ENCODE measurements at places on chromosomes 1 and 21.

DNA sequence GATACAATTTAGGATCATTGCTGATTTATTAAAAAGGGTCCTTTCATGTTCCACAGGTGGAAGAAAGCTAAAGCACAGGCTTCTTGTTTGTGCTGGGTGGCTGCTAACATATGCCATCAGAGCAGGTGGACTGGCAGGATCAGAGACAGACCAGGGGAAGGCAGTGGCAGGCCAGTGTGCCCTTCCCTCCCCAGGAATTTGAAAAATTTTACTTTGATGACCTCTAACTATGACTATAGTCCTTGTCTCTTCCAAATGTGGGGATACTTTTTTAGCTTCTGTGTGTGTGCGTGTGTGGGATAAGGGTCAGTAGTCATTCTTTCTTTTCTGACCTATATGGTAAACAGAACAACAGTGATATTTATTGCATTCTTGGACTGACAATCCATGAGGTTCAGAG is 49.9 kb downstream of the LHX9 start:
- DNase-seq: no peak

DNA sequence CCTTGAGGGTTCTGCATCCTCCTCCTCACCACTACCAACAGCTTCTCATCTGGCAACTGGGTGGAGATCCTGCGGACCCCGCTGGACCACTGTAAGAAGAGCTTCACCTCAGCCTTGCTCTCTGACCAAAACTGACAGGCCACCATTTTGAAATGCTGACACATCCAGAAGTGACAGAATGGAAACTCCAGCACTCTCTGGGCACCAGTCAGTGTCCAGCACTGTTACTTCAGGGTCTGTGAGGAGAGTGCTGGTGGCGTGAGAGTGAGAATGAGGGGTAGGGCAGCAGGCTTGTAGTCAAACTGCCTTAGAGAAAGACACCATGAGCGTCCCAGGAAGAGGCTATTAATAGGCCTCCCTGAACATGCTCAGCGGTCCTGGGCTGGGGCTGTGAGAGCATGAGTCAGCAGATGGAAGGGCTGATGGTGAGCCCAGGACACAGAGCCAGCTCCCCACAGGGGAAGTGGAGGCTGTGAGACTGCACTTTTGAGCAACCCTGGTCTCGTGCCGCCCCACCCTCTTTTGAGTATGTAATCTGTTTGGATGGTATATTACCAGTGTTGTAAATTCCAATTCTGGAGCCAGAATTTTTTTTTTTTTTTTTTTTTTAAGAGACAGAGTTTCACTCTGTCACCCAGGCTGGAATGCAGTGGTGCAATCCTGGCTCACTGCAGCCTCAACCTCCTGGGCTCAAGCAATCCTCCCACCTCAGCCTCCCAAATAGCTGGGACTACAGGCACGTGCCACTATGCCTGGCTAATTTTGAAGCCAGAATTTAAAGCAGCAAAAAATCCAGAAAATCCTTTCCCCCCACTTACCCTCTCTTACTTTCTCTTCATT is 34.4 kb upstream of the SLC30A1 start:
- no peak for DNase-seq

GRCh38 chr1:2240270-2241156 is 12.4 kb downstream of the SKI start:
- no peak for DNase-seq

DNA sequence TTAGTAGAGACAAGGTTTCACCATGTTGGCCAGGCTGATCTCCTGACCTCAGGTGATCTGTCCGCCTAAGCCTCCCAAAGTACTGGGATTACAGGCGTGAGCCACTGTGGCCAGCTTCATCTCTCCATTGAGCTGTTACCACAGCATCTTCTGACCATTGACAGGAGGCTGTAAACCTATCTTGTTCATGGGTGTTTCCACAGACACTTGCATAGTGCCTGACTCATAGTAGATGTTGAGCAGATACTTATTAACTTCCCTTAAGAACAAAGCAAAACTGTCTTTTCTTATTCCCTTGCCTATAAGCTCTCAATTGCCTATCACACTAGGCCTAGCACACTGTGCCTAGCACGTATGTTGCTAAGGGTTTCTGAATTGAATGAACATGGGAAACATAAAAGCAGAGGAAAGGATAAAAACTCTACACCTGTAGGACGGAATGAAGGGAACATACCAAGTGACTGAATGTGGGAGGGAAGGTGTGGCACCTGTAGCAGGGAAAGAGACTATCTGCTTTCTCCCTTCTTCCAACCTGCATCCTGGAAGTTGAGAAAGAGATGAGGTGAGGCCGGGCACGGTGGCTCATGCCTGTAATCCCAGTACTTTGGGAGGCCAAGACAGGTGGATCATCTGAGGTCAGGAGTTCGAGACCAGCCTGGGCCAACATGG is 1.2 kb upstream of the C1orf54 start:
- no peak for DNase-seq

- DNase-seq: no peak
These were observed 13.1 kb downstream of the ICMT start for GRCh38 chr1:6222636-6223035.

DNA sequence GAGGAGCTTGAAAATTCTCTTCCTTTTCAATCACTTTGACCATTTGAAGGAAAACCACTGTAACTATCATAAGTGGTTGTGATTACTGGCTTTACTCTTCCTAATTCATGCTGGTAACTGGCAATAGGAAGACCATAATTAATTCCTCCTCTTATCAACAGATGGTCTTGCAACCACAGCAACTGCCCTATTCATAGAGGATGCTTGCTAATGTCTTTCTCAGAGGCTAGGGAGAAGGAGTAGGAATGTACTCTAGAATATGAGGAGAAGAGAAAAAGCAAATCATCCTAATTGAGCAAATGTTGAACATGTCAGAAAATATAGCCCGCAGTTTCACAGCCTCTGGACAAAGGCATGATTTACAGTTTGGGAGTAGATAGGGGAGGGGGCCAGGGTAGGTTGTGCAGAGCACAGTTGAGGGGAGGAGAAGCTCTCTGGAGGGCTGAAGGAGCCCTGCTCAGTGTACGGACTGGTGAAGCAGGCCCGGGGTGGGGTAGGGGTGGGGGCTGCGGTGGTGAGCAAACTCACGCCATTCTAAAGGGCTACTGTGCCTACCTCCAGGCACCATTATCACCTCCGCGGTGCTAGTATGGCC is 192.9 kb downstream of the PCP4 start:
- no peak for DNase-seq

- DNase-seq: no peak
These were observed 38.9 kb upstream of the MAP10 start for GRCh38 chr1:232766241-232766890.

DNA sequence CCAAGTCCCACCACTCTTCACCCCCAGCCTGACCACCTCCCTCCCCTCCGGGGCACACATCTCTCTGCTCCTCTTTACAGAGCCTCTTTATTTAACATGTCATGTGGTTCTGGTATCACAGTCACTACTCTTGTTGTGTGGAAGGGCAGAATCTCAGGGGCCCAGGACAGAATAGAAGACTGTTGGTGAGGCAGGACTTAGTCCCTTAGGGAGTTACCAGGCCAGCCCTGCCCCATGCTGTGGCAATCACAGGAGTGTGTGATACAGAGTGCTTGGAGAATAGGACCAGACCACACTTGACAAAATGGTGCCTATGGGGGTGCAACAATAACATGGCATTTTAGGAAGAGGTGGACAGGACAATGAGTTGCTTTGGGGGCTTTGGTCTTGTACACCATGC is 43.0 kb upstream of the CRNN start:
- no peak for DNase-seq

- no peak for DNase-seq
These were observed 98.1 kb downstream of the TM2D1 start for GRCh38 chr1:61626816-61627215.

GRCh38 chr1:81885291-81885690 is 84.6 kb downstream of the ADGRL2 start:
- no peak for DNase-seq

DNA sequence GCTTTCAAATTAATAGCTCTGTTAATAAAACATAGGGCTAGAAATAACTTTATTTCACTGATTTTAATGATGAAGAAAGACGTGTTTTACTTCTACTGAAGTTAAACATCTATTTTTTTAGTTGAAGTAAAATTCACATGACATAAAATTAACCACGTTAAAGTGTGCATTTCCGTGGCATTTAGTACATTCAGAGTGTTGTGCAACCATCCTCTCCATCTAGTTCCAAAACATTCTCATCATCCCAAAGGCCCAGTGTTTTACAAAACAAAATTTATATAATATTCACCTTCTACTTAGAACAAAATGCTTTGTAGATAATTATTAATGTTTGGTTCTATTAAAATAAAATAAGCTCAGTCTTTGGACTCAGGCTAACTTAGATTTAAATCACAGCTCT is 108.5 kb upstream of the GNG12 start:
- DNase-seq: no peak

DNA sequence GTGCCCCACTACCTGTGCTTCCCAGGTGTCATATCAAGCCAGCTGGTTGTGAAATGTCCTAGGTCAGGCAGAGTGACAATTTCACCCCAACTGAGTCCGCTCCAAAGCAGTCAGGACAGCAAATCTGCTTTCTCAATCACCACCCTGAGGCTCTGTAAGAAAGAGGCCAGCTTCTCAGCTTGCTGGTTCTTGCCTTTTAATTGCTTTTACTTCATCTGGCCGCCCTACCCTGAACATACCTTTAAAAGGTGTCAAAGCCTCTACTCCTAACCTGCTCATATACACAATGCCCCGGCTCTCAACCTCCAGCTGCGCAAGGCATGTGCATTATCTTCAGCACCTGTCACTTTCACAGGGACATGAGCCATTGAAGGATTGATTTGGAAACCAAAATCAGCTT is 581.6 kb downstream of the NPHP4 start:
- no peak for DNase-seq

GRCh38 chr1:53070621-53071020 is 8.6 kb downstream of the PODN start:
- DNase-seq: no peak

- no peak for DNase-seq
These were observed 30.2 kb downstream of the RUNX3 start for GRCh38 chr1:24899581-24900485.

- no peak for DNase-seq
These were observed 284.3 kb upstream of the FMN2 start for GRCh38 chr1:239807361-239807760.

DNA sequence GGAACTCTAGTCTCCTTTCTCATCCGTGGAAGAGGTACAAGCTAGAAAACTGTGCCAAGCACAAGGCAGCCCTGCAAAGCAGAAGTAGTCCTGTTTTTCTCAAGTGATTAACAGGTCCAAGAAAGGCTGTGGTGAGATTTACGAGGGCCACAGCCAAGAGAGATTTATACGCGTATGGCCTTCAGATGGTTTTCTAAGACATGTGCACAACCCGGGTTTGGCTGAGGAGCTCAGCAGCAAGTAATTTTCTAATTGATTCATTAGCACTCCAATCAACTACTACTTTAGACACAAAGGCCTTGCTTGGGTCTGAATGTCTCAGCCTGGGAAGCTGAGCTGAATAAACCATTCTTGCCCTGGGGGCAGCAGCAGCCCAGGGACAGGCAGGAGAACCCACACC is 55.8 kb downstream of the SSBP3 start:
- no peak for DNase-seq

- no peak for DNase-seq
These were observed 277.3 kb upstream of the FMN2 start for GRCh38 chr1:239814306-239814881.

- no peak for DNase-seq
These were observed 969.0 kb downstream of the TTLL7 start for GRCh38 chr1:83029916-83030315.

GRCh38 chr1:58568271-58568860 is 8.7 kb downstream of the TACSTD2 start:
- no peak for DNase-seq

DNA sequence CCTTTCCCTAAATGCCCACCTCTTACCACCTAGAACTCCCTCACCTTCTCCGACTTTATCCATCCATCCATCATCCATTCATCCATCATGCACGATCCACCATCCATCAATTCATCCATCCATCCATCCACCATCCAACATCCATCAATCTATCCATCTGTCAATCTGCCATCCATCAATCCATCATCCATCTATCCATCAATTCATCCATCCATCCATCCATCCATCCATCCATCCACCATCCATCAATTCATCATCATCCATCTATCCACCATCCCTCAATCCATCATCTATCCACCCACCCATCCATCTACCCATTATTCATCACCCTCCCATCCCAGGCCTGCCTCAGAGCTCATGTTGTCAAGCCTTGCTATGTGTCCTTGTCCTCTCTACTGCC is 34.5 kb downstream of the WNT3A start:
- no peak for DNase-seq

GRCh38 chr1:150066838-150067183 is 765 bp upstream of the VPS45 start:
- DNase-seq: peak; percentile 11

- DNase-seq: no peak
These were observed 34.0 kb downstream of the SLC45A1 start for GRCh38 chr1:8351693-8352470.

- no peak for DNase-seq
These were observed 392.5 kb upstream of the PTBP2 start for GRCh38 chr1:96329121-96329520.

DNA sequence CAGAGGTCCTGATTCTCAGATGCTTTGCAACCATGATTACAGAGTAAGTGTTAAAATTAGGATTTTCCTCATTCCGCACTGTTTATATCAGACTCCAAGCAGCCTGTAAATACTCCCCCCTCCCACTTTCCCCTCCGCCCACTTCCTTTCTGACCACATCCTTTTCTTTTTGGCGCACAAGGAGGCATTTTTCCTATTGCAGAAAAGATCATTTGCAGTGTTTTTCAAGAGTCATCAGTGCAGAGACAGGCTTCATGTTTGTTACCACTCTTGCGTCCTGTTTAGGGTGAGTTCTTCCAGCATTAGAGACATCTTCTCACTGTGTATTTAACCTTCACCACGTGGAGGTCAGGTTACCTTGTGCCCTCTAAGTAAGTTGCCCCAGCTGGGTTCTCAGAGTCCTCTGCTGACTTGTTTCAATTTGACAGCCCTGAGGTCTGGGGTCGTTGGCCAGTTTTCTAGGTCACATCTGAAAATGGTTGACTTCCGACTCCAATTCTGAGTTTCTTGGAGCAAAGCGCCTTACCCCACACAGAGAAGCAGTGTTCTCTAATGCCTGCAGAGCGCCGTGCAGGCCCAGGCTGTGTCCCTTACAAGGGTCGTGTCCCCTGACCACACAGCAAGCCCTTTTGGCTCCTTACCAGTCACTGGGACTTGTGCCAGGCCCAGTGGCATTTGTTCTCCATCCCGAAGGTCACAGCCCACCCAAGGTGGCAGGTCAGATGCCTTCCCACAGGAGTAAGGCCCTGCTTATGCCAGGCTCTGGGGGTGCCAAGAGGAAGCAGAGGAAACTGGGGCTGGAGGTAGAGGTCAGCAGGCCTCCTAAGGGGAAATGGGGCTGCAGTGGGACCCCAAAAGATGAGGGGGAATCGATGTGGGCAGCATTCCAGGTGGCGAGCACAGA is 85.6 kb downstream of the FAM78B start:
- no peak for DNase-seq

- DNase-seq: no peak
These were observed 14.8 kb upstream of the METTL18 start for GRCh38 chr1:169809370-169810095.

Data from stimulated activated CD4-positive, alpha-beta T cell treated with anti-CD3 and anti-CD28 coated beads, Interleukin-15, amount 100 ng/mL, for 1 hour (primary cell).